ENCODE measurements at places on chromosomes 16 and 17.

GRCh38 chr17:82301916-82302567 lies 15.4 kb downstream of the CD7 start:
- DNase-seq = no peak

DNA sequence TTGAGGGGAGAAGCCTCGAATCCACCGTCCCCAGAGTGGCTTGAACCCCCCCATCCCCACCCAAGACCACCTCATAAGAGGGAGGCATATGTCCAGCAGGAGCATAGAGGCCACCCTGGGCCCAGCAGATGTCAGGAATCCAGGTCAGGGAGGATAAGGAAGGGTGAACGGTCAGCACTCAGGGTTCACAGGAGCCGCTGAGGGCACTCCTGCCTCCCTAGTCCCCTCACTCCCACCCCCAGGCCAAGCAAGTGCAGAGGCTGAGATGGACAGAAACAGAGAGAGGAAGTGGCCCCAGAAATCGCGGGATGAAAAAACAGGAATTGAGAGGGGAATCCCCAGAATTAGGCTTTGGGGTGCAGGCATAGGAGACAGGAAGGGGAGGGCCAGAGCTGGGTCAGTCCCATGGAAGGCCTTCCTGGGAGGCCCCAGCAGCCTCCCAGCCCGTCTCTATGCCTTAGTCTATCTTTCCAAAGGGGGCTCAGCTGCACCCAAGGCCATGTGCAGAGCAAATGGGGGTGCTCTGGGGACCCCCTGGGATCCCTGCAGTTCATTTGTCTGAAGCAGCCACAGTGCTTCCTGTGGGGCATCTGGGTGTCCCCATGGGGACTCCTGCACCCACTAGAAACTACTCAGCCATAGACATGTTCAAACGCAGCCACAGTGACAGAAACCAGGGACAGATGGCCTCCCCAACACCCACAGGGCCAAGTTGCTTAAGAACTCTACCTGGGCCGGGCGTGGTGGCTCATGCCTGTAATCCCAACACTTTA lies 1.7 kb downstream of the CMTM3 start:
- no peak for DNase-seq

DNA sequence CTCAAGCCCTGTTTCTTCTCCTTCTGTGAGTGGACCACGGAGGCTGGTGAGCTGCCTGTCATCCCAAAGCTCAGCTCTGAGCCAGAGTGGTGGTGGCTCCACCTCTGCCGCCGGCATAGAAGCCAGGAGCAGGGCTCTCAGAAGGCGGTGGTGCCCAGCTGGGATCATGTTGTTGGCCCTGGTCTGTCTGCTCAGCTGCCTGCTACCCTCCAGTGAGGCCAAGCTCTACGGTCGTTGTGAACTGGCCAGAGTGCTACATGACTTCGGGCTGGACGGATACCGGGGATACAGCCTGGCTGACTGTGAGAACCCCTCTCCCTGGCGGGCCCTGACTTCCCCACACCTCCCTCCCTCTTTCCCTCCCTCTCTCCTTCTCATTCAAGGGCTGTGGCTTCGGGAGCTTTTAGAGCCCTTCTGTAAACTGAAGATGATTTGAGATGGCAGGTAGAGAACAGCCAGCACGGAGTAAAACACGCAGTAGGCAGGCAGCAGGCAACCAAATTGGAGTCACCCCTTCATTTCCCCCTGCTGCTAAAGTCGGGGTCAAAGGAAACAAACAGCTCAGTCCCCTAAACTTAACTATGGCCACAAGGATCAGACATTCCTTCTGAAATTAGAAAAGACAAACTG lies 3.9 kb downstream of the SPACA3 start:
- no peak for DNase-seq

GRCh38 chr16:11094075-11094856 lies 149.9 kb downstream of the CLEC16A start:
- no peak for DNase-seq

DNA sequence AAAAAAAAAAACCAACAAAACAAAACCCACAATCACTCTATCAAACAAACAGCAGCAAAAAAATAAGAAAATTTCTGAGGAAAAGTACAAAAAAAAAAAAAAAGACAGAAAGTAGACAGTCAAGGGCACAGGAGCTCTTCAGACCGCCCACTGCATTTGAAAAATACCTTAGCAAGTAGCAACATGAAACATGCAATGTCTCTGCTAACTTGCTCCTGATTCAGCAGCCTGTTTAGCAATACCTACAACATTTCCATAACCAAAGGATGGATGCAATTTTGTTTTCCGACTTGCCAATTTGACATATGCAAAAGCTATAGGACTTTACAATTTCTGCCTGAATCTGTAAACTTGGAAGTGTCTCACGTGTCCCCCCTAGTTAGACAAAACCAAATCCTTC lies 57.4 kb downstream of the SYNRG start:
- no peak for DNase-seq

DNA sequence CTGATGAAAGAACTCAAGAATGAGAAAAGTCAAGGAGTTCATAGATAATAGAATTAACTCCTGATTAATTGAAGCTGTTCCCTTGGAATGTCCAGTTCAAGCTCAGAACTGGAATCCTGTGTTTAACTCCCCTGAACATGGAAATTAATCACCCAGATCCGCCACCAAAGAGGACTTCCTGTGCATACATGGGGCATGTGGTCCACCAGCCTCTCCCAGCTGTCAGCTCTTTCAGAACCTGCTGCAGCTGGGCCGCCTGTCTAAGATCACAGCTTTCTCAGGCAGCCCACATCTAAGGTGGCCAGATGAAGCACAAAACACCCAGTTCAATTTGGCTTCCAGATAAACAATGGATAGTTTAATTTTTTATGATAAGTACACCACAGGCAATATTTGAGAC lies 203.7 kb upstream of the COX10 start:
- DNase-seq = no peak

DNA sequence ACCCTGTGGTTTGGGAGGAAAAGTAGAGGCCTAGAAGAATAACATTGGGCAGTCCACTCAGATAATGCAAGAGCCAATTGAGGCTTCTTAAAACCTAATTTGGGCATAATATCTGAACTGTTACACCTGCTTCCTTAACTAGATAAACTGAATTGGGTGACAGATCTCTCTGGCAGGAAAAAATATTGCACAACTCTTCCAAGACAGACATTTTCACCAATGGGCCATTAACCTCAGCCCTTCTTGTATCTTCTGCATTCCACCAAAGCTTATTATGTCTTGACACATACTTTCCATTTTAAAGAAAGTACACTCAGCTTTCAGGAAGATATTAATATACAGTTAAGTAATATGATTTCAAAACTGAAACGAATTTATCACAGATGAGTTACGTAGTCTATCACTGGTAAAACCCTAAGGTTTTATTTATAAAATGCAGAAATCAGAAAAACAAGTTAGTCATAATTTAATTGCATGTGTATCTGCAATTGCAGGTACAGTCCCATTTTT lies 79.9 kb upstream of the MON1B start:
- DNase-seq = no peak

DNA sequence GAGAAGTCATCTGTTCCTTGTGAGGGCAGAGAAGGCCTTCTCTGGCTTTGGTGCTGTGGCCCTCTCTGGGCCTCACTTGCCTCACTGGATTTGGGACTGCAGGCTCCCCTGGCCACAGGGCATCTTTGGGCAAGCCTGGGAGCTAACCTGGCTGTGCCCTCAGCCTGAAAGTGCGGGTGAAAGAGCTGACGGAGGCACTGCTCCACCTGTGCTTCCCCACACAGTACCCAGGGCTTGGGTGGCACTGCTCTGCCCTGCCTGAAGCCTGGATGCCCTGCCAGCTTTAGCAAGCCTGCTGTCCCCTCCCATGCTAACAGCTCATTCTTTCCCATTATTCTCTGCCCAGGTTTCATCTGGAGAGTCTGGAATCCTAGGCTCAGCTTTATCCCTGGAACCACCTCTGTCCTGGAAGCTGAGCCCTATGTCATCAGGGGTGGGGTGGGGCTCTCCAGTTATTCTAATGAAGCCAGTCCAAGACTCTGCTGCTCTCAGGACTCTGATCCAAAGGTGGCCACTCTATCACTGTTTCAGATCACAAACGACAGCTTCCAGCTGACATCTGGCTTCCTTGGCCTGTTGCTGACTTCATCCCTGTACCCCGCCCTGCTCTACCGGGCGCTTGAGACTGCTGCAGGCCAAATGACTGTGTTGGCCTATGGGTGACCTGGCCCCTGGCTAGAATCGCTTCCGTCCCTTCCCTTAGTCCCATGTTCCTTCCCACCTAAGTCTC lies 29.3 kb downstream of the HIC1 start:
- DNase-seq = no peak

DNA sequence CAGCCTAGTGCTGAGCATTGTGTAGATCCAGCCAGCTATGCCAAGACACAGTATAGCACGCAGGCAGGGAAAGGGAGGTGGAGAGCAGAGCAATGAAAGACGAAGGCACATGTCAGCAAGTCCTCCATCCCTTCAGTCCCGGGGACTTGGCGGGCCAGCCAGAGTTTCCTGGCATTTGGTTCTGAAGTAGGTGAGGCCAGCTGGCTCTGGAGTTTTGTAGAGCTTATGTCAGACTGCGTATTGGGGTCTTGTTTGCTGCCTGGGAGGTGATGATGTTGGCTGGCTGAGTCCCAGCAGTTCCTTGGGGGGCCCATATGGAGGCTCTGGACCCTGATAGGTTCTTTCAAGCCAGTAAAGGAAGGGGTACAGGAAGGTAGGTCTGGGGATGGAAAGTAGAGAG lies 55.7 kb upstream of the AKTIP start:
- no peak for DNase-seq

DNA sequence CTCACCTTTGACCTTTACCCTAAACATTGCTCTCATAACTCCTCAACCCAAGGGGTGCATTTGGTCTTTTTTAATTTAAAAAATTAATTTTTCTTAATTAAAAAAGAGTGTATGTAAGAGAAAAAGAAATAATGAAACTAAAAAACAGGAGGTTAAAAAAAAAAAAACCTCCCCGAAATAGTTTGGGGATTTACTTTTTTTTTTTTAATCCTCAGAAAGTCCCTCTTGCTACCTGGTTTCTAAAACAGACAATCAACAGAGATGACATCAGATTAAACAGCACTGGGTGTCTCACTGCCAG lies 301.3 kb downstream of the SOX9 start:
- DNase-seq = no peak

GRCh38 chr16:51538707-51539498 lies 387.8 kb upstream of the SALL1 start:
- DNase-seq = no peak

DNA sequence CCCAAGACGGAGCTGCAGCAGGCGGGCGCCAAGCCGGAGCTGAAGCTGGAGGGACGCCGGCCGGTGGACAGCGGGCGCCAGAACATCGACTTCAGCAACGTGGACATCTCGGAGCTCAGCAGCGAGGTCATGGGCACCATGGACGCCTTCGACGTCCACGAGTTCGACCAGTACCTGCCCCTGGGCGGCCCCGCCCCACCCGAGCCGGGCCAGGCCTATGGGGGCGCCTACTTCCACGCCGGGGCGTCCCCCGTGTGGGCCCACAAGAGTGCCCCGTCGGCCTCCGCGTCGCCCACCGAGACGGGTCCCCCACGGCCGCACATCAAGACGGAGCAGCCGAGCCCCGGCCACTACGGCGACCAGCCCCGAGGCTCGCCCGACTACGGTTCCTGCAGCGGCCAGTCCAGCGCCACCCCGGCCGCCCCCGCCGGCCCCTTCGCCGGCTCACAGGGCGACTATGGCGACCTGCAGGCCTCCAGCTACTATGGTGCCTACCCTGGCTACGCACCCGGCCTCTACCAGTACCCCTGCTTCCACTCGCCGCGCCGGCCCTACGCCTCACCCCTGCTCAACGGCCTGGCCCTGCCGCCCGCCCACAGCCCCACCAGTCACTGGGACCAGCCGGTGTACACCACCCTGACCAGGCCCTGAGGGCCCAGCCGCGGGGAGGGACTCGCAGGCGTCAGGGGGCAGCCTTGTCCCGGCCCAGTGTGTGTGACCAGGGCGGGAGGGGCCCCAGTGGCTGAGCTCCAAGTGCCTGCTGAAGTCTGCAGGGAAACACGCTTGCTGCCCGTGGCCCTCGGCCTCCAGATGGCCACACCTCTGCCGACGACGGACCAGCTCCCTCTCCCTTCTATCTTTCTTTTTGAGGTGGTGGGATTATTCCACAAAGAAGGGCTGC lies 3.4 kb downstream of the SOX8 start:
- no peak for DNase-seq

- DNase-seq = no peak
These were observed 3.4 kb downstream of the P2RX1 start for GRCh38 chr17:3912827-3913226.

DNA sequence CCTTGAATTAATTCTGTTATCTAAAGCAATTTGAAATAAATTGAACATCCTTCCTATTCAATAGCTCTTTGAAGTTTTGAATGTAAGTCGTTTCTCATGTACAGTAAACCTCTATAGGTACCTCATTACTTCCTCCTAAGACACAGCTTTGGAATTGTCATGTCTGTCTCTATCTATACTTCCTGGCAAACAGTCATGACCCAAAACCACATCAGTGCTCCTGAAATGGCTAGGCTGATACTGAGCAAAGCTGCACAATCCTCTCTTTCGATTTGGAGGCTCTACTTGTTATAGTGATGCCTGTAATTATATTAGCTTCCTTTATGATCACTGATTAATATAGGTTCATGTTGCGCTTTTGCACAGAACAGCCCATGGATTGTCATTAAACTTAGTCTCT lies 110.1 kb downstream of the ADAMTS18 start:
- DNase-seq = no peak

DNA sequence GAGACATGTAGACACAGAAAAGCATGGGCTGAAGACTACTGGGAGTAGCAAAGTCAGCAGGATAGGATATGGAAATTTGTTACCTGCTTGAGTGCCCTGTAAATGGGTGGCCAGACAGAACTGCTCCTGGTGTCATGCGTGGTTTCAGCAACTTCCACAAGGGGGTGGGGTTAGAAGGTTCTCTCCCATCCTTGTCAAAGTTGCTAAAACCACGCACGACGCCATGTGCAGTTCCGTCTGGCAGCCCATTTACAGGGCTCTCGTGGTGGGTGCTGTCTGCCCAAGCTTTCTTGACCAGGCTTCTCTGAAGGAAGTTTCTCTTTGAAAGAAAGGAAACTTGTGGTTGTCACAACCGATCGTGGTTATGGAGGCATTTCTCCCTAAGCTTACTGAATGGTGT lies 6.9 kb upstream of the DBNDD1 start:
- DNase-seq = no peak

DNA sequence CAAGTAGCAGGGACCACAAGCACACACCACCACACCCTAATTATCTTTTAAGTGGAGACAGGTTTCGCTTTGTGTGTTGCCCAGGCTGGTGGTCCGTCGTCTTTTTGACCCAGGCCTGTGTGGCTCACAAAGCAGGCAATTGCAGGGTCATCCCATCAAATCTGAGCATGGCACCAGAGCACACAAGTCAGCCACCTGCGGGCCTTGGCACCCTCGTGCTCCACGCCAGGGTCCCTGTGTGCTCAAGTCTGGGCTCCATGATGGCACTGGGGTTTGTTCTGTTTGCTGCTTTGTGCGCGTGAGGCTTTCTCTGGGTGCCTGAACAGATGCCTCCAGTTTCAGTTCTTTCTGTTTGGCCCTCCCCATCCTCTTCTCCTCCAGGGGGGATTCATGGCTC lies 2.4 kb upstream of the CAPN15 start:
- DNase-seq = no peak

- DNase-seq = no peak
These were observed 4.4 kb downstream of the CDK5RAP3 start for GRCh38 chr17:47975189-47975822.

- DNase-seq = no peak
These were observed 98.7 kb downstream of the HS3ST2 start for GRCh38 chr16:22912654-22913053.
